Inflammatory macrophage treated with lipopolysaccharide for 4 hours (primary cell): ENCODE measurements at places on chromosomes 6 and 20.

- no peak for DNase-seq
Observed at GRCh38 chr20:57662456-57663240, 42.4 kb upstream of the ZBP1 start.

DNA sequence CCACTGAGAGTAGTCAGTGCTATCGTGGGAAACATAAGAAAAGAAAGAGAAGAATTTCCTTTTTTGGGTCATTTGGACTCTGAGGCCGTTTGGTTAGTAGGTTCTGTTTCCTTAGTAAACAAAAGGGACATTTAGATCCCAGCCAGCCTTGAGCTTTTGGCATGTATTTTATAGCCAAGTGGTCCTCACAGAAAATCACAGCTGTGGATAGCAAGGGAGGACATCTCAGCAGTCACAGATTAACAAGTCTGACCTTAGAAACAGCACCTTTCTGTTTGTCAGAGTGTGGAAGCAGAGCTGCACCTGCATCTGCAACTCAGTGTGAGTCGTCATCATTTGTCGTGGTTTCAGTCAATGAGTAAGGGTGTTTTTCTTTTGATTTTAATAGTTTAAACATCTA, 40.5 kb downstream of the FAM120B start:
- DNase-seq, result no peak

GRCh38 chr6:118509009-118509617, 39.0 kb upstream of the PLN start:
- DNase-seq, result no peak

GRCh38 chr6:78505178-78505577, 362.2 kb upstream of the IRAK1BP1 start:
- DNase-seq, result no peak

DNA sequence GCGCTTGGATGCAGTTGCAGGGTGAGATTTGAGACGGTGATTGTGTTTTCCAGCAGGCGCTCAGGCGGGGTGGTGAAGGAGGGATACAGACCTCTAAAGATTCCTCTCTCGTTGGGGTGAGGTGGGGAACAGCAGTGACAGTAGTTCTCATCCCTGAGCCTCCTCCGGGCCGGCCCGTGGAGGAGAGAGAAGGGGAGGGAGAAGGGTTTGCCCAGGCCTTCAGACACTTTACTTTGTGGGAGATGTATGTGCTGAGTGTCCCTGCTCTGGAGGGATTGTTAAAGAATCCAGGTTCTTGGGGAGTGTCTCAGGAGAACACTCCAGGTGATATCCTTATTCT, 41.0 kb downstream of the PSMB9 start:
- DNase-seq, result no peak

DNA sequence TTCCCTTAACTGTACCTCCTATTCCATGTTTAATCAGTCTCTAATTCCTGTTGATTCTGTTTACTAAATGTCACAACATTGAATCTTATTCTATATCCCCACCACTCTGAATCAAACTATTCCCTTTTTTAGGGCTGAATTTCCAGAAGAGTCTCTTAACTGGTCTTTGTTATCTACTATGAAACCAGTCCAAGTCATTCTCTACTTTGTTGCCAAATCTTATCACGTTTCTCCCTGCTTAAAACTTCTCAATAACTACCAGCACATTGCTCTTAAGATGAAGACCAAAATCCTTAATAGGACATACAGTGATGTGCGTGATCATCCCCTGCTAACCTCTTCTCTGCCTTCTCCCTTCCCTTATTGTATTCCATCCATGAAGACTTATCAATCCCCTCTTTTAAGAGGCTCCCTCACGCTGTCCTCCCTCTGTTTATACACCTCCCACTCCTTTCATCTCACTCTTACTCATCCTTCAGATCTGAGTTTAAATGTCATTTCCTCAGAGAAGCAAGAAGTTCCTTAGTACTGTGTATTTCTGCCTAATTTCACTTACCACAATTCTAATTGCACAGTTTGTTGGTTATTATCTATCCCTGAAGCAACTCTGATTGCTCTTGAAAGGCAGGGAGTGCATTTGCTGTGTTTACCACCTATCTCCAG, 143.0 kb upstream of the AHI1 start:
- peak; percentile 9 for DNase-seq

- no peak for DNase-seq
Observed at GRCh38 chr20:61839912-61840778, 225.5 kb downstream of the TAF4 start.
